Stimulated activated CD8-positive, alpha-beta memory T cell treated with anti-CD3 and anti-CD28 coated beads, Interleukin-7, amount 100 ng/mL, for 1 hour (primary cell): ENCODE measurements at places on chromosomes 3 and 15.
A peak's percentile ranks its signal among the peaks of the same experiment; 100 is the strongest.

DNA sequence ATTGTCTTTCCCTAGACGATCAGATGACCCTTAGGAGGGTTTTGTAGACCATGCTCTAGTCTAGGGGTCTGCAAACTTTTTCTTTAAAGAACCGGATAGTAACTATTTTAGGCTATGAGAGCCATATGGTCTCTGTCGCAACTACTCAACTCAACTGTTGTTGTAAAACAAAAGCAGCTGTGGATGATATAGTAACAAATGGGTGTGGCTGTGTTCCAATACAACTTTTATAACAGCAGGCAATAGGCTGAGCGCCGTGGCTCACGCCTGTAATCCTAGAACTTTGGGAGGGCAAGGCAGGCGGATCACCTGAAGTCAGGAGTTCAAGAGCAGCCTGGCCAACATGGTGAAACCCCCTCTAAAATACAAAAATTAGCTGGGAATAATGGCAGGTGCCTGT, 6.1 kb upstream of the CMTM6 start:
- DNase-seq: no peak

DNA sequence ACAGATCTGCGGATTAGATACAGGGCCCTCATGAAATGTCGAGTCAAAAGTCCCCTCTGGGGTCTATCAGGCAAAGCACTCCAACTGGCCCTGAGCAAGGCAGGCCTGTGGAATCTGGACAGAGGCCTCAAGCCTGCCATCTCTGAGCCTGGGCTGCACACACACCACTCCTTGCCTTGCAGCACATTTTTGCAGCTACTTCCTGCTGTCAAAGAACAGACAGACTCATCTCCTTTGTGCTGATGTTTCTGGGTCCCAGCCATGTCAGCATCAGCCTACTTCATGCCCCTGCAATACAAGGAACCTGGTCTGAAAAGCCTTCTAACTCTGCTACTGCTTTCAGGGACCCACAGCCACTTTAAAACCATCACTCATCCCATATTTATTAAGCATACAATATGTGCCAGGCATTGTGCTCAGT, 60.6 kb upstream of the IL12A start:
- no peak for DNase-seq

DNA sequence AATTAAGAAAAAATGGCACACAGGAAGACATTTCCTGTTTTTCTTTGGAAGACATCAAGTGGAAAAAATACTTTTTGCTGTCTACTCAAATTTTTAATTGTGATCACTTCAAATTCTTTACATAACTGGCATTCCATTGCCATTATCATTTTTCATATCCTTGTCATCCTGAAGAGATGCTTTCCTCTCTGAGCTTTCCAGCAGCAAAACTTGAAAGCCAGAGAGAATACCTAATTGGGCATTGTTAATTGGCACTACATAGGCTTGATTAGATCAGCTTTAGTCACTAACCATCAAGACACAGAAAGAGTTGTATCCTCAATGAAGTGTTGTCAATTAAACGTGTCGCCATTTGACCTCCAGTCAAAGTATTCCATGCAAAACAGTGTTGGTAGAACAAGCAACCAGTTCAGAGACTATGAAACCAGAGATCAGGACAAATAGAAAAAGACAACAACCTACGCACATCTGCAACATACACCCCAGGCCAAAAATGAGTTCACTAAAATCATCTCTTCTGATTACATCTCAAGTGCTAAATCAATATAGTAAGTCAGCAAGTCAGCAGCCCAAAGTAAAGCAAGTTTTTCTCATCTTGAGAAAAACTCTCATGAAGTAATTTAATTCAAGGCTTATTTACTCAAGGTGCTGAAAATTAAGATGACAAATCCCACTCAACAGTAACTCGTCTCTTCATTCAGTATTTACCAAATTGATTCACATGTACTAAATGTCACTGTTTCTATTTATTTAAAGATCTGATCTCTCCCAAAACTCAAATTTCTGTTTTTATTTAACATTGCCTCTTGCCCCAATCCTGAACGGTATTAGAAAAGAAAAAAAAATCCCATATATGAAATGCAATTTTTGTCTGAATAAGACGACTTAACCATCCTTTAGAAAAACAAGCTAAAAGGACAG, 123.0 kb downstream of the SUCLG2 start:
- no peak for DNase-seq

- no peak for DNase-seq
Observed at GRCh38 chr3:160180581-160181216, 44.5 kb upstream of the C3orf80 start.

DNA sequence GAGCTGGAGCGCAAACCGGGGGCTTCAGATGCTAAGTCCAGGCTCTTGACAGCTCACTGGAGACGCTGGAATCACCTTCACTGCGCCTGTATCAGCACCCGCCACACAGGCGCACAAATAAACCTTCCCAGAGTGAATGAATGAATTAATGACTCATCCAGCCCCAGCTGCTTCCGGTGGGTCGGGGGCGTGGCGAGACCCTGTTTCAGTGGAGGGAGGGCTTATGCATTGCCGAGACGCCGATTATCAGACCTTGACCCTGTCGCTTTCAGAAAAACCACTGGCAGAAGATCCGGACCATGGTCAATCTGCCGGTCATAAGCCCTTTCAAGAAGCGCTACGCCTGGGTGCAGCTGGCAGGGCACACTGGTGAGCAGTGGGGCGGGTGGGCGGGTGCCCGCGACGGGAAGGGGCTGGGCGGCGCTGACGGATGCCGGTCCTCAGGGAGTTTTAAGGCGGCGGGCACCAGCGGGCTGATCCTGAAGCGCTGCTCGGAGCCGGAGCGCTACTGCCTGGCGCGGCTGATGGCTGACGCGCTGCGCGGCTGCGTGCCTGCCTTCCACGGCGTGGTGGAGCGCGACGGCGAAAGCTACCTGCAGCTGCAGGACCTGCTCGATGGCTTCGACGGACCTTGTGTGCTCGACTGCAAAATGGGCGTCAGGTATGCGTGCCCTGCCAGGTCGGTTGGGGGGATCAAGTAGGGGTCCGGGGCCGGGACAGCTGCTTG, 7.7 kb downstream of the ITPKA start:
- no peak for DNase-seq

DNA sequence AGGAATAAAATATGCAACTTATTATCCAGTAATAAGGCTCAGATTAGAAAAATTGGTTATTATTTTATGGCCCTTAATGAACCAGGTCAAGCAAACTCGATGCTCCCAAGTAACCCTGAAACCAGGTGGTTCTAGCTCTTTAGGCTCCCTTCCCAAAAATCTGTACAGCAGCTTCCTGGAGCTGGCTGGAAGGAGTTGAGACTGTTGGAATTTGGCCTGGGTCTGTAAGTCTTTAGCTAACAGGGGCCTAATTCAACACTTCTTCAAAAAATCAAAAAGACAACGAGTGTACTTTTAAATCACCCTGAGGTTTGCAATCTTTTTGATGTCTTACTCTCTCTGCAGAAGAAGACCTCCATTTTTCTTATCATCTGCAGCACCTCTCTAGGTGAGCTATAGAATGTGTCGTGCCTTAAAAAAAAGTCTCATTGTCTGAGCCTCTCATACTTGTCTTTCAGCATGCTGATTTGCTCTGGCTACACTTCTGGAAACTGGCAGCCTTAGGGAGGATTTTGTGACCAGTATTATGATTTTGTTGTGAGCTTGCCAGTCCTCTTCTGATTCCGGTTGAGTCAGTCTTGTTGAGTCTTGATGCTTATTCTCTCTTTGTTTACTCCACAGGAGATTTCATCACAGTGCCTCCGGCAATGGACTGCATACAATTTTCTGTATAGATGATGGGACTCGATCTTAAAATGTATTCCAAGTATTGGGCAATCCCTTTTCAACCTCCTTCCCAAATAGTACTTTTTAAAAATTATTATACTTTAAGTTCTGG, 235.0 kb upstream of the KBTBD8 start:
- no peak for DNase-seq

DNA sequence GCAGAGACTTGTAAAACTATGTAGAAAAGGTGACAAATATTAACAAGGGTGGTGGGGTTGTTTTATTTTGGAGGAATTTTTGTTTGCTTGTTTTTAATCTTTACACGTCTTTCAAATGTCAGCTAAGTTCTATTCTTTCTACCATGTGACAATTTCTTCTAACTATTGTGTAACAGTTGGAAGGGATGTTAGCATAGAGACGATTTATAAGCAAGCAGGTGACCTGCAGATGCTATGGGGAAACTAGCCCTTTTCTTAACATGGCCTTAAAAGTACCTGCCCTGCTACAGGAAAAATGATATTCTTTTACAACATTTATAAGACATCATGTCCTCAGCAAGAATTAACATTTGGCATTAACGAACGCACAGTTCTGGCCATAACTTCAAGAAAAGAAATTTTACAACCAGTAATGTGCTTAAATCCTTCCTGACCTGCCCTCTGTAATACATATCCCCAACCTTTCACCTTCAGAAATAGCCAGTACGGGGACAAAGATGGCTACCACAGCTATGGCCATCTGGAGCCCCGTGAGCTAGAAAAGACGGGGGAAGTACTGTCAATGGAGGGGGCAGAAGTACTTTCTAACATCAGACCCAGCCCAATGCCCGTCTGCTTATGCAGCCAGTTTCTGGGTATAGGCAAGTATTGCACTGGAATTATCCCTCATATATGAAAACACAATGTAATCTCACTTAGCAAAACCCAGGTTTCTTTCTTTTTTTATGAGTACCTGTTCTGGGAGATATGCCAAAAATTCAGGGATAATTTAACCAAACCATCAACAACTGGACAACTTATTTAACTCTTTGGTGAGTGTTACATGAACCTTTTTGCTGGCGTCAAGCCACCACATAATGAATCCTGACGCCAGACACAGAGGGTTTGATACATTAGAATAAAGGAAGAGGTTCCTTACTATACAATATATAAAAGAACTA, 67.7 kb upstream of the NR2F2 start:
- no peak for DNase-seq

DNA sequence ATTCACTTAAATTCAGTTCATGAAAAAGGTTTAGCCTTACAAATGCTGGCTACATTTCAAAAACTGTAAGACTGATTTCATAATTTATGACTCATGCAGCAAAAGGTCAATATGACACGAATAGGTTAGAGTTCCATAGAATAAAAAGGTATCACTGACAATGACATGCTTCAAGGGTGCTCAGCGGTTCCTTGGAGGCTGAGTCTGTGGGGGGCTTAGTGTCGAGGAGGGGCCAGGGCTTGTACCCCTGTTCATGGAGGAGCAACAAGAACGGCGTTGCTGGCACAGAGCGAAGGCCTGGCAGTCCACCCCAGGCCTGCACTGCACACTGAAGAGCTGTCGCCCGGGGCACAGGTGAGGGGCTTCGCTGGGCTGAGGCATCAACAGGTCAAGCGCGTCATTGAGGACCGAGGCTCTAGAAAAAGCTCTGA, 174.2 kb downstream of the NR1D2 start:
- DNase-seq: no peak

DNA sequence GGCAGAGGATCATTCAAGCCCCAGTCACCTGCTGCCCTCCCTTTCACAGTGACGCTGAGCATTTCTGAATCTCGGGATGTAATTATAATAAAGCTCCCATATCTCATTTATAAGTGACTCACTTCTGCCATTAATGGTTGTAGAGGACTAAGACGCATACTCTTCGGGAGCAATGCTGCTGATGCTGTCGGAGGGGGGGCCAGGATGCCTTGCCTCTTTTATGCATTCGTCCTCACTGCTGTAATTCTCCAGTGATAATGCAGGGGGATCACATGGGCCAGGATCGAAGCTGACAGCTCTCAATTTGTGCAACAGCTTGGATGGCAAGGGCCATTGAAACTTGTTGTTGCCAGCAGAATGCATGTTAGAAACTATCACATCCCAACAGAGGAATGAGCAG, 3.1 kb downstream of the HRH1 start:
- DNase-seq: no peak

DNA sequence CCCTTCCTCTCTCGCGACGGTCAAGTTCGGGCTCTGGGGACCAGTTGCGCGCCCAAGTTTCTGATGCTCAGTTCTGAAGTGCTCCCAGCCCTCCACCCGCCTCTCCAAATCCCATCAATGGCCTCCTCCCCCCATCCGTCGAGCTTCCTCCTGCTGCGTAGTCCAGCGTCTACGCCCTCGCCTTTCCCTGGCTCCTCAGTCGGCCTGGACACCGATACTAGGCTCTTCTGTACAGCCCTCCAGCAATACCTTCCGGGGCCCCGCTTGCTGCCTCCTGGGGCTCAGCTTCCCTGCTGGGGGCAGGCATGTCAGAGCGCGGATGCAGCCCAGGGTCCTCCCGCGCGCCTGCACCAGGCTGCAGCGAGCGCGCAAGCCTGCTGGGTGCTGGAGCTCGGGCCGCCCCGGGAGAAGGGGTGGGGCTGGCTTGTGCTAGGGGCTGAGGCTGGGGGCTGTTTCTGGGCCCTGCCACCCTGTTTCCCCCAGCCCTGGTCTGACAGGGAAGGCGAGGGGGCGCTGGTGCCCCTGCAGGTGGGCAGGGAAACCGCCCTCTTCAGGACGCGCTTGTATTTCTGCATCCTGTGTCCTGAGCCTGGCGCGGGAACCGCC, 353.3 kb upstream of the SUCLG2 start:
- no peak for DNase-seq

- DNase-seq: no peak
Observed at GRCh38 chr3:68858549-68858948, 73.8 kb downstream of the TAFA4 start.

- peak; percentile 84 for DNase-seq
Observed at GRCh38 chr3:157088601-157089454, 71.1 kb downstream of the CCNL1 start.

DNA sequence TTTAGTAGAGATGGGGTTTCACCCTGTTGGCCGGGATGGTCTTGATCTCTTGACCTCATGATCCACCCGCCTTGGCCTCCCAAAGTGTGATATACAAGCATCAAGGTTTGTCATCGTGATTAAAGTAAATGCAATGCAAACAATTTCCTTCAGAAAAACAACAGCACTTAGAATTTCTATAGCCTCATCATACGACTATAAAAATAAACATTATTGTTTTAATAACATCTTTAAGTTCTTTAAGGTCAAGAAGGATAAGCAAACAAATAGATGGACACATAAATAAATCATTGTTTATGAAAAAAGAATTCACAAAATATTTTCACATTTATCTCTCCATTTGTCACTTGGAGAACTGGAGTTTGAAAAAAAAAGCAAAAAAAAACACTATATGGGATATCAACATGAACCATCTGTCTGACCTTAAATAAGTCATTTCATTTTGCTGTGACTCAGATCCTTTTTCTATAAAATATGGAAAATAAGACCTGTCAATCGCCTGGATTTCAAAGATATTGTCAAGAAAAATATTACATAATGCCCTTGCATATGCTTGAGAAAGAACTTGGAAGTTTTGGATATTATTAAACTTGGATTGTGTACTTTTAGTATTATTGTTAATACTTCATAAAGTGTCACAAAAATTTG, 642.0 kb upstream of the KCNMB2 start:
- DNase-seq: no peak
